ENCODE measurements at places on chromosomes 4 and X. TPM values are rescaled to one million over a fixed set of nuclear protein-coding genes. Genes with fewer than 3 reads are reported as not detected.

The HMX1 gene
- not detected for total RNA-seq

The GAGE12G gene
- total RNA-seq, result not detected

The RAB9B gene
- total RNA-seq, result 48.9 TPM

The RIBC1 gene
- total RNA-seq, result 0.41 TPM

The YY2 gene
- total RNA-seq, result 0.82 TPM

The ZDHHC15 gene
- 14.3 TPM for total RNA-seq

The ADGRL3 gene
- total RNA-seq, result 302 TPM
